HuH-7.5 (cell line): ENCODE measurements at places on chromosomes 4 and X.

DNA sequence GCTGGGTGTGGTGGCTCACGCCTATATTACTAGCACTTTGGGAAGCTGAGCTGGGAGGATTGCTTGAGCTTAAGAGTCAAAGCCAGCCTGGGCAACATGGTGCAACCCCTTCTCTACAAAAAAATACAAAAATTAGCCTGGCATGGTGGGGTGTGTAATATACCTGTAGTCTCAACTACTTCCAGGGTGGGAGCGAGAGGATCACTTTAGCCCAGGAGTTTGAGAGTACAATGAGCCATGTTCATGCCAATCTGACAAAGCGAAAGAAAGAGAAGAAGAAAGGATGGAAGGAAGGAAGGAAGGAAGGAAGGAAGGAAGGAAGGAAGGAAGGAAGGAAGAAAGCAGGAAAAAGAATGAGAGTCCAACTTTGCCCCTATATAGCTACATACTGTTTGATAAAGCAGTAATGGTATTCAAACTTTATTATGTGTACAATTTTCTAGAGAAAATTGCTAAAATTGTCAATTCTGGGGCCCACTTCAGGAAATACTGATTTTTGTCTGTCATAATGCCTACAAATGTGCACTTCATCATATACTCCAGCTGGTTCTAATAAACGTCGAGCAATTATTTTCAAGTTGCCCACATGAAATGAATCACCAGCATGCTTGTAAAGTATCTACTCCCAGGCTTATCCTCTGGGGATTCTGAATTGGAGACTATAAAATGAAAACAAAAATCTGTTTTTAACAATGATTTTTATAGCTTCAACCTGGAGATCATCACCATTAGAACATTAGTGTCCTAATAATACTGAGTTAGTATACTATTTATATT is 132.3 kb downstream of the NDST4 start:
- DNase-seq: no peak

GRCh38 chr4:31234901-31235300 is 514.7 kb downstream of the PCDH7 start:
- no peak for DNase-seq

GRCh38 chr4:85953651-85954018 is 406.2 kb downstream of the MAPK10 start:
- DNase-seq: no peak

DNA sequence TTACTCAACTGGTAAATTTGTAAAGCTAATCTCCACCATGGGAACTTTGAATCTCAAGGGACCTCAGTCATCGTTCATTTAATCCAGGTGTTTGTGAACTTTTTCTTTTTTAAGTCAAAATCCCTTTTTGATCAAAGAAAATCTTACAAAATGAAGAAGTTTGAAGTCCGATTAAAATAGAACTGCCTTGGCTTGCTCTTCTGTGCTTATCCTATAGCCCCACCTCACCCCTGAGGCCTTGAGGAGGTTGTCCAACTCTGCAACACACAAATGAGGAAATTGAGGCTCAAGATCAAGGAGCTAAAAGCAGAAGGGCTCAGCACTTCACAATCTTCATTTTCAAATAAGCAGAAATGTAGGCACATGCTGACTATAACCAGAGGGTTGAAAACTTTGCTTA is 240.3 kb upstream of the SFRP2 start:
- no peak for DNase-seq

DNA sequence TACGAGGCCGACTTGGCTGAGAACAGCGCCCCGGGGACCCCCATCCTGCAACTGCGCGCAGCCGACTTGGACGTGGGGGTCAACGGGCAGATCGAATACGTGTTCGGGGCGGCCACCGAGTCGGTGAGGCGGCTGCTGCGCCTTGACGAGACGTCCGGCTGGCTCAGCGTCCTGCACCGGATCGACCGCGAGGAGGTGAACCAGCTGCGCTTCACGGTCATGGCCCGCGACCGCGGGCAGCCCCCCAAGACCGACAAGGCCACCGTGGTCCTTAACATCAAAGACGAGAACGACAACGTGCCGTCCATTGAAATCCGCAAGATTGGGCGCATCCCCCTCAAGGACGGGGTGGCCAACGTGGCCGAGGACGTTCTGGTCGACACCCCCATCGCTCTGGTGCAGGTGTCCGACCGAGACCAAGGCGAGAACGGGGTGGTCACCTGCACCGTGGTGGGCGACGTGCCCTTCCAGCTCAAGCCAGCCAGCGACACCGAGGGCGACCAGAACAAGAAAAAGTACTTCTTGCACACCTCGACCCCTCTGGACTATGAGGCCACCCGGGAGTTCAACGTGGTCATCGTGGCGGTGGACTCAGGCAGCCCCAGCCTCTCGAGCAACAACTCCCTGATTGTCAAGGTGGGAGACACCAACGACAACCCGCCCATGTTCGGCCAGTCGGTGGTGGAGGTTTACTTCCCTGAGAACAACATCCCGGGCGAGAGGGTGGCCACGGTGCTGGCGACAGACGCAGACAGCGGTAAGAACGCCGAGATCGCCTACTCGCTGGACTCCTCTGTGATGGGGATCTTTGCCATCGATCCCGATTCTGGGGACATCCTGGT is 2.4 kb downstream of the PCDH7 start:
- no peak for DNase-seq

DNA sequence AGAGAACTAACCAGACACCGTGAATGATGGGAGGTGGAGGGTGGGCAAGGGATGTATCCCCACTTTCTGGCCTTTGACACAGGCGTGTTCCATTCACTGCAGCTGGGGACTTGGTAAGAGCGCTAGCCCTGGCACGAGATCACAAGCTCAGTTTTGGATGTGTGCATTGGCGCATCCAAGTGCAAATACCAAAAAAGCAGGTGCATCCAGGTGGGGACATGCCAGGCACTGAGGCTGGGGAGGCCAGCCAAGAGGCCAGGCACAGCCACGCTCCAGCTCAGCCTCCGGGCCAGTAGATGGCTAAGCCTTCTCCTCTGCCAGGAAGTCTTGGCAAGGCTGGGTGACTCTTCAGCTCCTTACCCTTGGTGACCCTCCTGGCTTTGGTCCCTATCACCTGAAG is 4.4 kb upstream of the ZFP92 start:
- no peak for DNase-seq

- DNase-seq: no peak
These were observed 228.2 kb upstream of the DIPK2B start for GRCh38 chrX:45428831-45429230.

DNA sequence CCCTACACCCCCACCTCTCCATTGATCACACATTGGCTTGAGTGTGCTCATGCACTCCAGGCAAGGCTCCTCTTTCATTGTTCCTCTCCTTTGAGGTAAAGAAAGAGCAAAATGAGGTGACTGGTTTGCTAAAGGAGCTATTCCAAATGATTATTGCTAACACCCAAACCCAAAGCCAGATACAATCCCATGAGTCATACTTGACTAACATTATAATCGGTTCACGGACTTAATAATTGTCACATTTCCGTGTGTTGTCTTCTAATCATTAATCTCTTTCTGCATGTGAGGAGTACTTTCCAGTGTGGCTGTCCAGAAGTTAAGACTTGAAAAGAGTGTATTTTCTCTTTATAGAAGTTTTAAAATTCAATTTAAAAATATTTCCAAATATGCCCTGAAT is 174.3 kb upstream of the SFRP2 start:
- no peak for DNase-seq

DNA sequence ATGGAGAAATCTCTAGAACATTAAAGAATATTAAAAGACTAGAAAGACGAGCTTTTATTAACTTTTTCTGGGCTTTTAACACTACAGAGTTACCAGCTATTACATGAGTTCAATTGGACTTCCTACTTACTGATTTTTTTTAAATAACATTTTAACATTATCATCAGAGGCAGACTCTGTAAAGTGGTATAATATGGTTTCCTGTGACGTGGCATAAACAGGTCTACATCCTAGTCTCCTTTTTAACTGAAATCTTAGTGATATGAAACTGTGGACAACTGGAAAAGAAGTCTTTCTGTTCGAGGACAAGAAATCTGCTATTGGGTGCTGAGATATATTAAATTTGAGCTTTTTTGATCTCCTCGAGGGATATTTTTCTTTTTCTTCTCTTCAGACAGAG is 48.7 kb upstream of the ABCG2 start:
- no peak for DNase-seq

GRCh38 chrX:113644426-113644825 is 803.8 kb upstream of the AMOT start:
- DNase-seq: no peak

DNA sequence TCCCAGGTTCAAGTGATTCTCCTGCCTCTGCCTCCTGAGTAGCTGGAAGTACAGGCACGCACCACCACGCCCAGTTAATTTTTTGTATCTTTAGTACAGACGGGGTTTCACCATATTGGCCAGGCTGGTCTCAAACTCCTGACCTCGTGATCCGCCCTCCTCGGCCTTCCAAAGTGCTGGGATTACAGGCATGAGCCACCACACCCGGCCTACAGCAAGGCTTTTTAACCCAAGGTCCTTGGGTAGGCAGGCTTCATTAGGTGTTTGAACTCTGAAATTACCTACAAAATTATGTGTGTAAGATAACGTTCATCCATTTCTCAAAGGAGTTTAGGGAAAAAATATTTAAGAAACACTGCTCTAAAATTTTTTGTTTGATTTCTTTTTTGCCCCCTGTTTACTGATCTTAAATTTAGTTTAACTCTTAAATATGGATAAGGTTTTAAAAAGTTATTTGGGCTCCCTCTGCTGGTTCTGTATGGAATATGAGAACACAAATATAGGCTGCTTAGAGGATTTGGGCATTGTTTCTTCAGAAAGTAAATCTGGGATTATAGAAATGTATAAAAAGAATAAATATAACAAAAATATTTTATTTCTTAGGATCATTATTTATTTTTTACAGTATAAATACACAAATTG is 92.8 kb downstream of the CBR4 start:
- no peak for DNase-seq
